ENCODE measurements at places on chromosomes 4 and X.

GRCh38 chrX:10526451-10526850, 93.9 kb downstream of the MID1 start:
- DNase-seq: no peak

DNA sequence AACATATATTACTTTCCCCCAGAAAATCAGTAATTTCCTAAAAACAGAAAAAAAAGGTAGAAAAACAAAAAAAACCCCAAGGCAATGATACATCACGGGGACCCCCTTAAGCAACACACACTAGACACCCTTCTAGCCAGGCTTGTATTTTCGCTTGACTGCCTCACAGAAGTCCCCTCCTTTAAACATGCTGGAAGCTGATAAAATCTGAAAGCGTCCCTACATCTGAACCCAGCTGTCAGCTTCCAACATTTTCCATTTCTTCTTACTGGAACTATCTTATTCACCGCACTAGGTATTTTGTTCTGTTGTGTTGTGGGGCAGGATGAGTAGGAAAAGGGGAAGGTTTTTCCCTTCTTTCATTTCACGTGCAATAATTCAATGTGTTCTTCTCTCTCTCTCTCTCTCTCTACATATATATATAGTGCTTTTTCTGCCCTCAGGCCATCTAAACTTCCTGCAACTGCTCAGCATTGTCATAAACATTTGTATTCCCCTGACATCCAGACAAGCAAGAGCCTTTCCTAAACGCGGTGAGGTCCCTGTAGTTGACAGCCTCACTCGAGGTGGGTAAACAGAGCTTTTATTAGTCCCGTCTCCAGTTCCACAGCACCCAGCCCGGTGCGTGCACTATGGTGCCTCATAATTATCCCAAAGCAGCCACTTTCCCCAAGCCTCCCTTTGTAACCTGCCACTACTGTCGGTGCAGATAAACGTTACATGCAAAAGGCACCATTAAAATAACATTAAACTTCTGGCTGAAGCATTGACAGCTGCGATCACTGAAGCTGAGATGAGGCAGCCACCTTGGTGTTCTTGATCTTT, 82.5 kb downstream of the GATB start:
- DNase-seq: no peak

- no peak for DNase-seq
Observed at GRCh38 chr4:30920043-30920442, 199.9 kb downstream of the PCDH7 start.

DNA sequence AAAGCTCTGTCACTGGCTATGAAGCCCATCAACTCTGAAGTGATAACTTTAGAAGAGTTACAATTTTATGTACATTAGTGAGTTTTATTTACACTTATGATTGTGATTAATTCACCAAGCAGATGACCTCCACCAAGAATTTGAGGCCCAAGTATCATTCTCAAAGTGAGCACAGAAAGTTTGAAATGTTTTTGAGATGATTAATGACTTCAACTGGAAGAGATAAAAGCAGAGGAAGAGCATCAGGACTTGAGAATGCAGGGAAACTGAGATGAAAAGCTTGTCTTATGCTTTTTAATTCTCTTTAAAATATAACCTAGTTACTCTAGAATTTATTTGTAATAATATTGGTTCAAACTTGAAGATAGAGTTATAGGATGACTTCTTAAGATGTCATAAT, 112.8 kb upstream of the H2AZ1 start:
- no peak for DNase-seq

GRCh38 chrX:1486177-1486576, 33.5 kb upstream of the ASMTL start:
- DNase-seq: no peak

DNA sequence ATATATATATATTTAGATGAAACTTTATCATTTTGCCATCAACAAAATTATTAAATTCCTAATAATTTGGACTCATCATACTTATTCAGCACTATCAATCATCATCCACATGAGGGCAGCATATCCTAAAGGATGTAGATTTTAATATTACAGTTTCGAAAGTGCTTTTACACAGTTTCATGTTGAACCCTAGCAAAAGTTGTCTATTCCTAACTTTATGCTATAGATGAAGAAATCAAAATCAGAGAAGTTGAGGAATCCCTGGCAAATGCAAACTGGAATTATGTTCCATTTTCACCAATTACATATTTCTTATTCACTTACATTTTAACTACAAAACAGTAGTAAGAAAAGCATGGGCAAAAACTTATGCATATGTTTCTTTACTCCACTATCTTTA, 36.6 kb upstream of the UGT2A1 start:
- peak; percentile 45 for DNase-seq

GRCh38 chr4:154320521-154320920, 171.1 kb downstream of the DCHS2 start:
- no peak for DNase-seq

- no peak for DNase-seq
Observed at GRCh38 chr4:8351931-8352367, 82.4 kb downstream of the HTRA3 start.

GRCh38 chr4:85842540-85842939, 367.6 kb downstream of the ARHGAP24 start:
- no peak for DNase-seq

- DNase-seq: no peak
Observed at GRCh38 chr4:103429283-103429682, 231.1 kb upstream of the CENPE start.

- DNase-seq: no peak
Observed at GRCh38 chr4:127856196-127856812, 24.4 kb upstream of the PLK4 start.

GRCh38 chr4:11471618-11472017, 42.9 kb upstream of the HS3ST1 start:
- DNase-seq: no peak

- no peak for DNase-seq
Observed at GRCh38 chr4:156472624-156473023, 499.0 kb downstream of the PDGFC start.

DNA sequence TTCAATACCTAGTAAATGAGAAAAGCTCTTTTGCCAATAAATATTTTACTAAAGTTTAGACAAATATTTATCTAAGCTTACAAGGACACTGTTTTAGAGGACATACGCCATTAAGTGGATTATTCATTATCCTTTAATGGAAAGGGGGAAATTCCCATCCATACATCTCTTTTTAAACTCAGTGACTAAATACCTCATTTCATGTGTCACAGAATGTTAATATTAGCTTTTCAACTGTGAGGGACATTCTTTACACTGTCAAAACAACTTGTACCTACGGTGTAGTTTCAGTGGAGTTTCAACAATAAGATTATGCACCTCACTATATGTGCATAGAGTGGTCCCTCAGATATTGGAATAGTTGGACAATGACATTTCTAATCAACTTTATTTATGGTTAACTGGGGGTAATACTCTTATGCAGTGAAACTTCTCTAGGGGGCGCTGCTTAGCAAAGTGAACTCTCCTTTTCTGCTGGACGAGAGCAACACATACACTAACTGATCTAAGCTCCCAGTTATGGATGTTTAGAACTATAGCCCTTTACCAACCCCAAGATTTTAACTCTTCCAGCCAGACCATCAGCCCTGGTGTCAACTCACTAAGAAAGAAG, 9.7 kb downstream of the HS6ST2 start:
- DNase-seq: no peak

- no peak for DNase-seq
Observed at GRCh38 chr4:150739591-150739990, 157.6 kb downstream of the MAB21L2 start.

GRCh38 chrX:119537487-119537886, 27.7 kb downstream of the STEEP1 start:
- no peak for DNase-seq

- DNase-seq: no peak
Observed at GRCh38 chr4:186341655-186342054, 75.7 kb downstream of the F11 start.

DNA sequence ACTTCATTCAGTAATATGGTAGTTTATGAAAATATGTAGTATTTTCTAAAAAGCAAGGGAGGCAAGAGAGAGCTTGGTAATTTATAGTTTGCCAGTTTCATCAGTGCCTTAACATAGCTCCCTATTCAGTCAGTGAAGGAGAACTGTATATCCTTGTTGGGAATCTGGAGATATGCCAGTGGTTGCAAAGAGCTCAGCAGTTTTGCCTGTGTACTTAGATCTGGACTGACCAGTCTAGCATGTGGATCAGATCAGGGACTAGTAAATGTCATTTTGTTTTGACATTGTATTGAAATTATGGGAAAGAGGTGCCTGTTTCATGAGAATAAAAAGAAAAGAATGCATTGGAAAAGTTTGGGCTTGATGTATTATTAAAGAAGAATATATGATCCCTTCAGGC, 88.6 kb downstream of the ZIC3 start:
- DNase-seq: no peak

- no peak for DNase-seq
Observed at GRCh38 chr4:25926462-25926861, 12.4 kb downstream of the SMIM20 start.

DNA sequence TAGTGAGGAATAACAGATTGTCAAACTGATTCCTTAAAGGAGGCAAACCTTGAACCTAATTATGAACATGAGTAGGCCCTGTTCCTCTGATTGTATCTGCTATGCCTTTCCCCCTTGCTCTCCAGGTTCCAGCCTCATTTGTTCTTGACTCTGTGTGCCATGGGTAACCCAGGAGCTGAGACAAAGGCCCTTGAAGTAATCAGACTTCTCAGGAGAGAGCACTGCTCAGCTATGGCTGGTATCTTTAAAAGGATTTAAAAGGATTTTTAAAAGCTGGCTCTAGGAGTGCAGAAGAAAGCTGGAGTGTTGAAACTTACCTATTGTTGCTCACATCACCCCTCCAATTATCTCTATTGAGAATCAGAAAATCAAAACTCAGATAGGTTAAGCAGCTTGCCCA, 1565.5 kb upstream of the AGA start:
- no peak for DNase-seq

DNA sequence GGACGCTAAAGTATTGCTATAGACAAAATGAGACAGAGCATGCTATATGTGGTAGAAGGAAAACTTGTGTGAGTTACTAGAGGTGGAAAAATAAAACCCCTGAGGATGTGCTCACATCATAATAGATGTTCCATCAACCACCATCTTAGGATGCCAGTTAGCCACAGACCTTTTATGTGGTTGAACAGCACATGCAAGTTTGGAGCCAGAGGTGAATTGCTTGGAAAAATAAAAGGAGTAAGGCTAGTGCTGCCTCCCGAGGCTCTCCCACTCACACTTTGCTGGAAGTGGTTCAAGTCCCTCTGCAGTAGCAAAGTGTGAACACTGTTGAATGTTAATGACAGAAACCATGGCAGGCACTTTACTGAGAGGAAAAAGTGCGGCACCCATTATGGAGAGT, 39.4 kb upstream of the PPARGC1A start:
- no peak for DNase-seq

- no peak for DNase-seq
Observed at GRCh38 chr4:3402491-3403347, 39.0 kb upstream of the HGFAC start.

GRCh38 chrX:71182871-71183270, 38.2 kb downstream of the NLGN3 start:
- no peak for DNase-seq

GRCh38 chr4:184016759-184017668, 111.9 kb downstream of the STOX2 start:
- DNase-seq: no peak

DNA sequence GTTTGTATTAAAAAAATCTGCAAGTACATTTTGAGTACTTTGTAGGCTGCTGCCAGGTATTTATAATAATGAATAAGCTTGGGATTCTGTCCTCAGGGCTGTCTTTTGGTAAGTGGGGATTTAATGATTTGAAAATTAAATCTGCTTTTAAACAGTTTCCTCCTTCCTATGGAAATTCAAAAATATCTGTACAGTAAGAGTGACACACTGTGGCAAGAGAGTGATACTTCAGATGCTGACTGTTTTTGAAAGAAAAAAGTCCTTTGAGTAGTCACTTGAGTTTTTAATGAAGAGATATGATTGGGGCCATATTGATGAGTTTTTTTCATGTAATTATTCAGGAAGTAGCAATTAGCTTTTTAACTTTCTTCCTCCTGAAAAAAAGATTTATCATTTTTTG, 49.2 kb downstream of the SMARCAD1 start:
- DNase-seq: no peak

DNA sequence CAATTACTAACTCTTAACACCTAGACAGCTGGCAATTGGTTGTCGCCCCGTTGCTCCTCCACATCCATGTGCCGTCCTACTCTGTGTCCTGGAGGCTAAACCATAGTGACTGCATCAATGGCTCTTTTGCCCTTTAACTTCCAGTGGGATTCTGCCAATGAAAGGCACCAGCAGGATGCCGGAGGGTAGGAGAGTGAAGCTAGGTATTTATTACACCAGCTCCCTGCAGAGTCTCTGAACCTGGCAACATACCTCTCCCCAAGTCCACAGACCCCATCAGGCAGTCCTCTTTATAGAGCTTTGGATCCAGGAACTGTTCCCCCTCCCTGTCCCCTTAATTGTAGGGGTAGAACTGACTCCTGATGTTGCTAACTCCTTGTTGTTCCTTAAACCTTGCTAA, 426.8 kb downstream of the HNRNPD start:
- no peak for DNase-seq

DNA sequence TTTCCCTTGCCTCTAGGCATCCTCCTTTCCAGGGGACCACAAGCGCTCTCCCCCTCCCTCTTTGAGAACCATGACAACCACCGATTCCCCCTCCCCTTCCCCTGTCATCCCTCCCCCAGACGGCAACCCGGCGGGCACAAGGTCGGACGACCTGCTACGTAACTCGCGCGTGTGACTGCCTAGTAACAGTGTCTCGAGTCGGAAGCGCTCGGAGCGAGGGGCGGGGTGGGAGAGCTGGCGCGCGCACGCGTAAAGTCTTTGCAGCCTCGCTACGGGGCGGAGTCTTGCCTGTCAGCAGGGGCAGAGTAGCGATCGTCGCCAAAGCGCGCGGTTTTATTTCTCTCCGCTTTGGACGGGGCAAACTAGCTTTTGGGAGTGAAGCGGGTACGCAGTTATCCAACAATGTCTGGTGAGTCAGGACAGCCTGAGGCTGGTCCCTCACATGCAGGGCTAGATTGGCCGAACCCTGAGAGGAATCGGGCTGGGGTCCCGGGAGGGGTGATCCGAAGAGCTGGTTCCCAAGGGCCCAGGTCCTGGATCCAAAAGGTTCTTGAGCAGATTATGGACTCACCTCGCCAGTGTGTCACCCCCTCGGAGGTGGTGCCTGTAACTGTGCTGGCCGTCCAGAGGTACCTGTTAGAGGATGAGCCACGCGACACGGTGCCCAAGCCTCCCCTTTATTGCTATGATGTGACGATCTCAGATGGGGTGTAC, at the start of gene RADX:
Gene RADX, plus strand, starts transcription at position 300 of the 714 bp plus-strand sequence. Its CDS starts 103 bp downstream, at position 403.
- peak; percentile 73 for DNase-seq

DNA sequence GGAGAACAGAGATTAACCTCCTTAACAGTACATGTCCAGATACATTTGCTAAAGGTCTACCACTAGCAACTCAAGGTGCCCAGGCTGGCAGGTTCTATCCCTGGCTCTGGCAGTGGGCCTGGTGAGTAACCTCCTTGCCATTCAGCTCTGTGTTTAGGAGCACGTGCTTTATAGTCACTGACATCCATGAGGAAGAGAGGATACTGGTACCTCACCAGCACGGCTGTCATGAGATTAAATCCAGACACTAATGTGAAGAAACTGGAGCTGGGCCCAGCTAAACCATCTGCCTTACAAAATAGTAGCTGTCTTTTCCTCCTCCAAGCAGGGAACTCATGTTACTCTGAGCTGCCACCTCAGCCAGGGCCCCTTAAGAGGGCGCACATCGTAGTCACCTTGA, 45.3 kb downstream of the GPRASP3 start:
- no peak for DNase-seq

All from SK-N-MC (cell line).